Activated CD8-positive, alpha-beta memory T cell treated with anti-CD3 and anti-CD28 coated beads, Interleukin-2, amount 50 U/mL, for 4 hours (primary cell): ENCODE measurements at places on chromosomes 1 and 21.
A peak's percentile ranks its signal among the peaks of the same experiment; 100 is the strongest.

DNA sequence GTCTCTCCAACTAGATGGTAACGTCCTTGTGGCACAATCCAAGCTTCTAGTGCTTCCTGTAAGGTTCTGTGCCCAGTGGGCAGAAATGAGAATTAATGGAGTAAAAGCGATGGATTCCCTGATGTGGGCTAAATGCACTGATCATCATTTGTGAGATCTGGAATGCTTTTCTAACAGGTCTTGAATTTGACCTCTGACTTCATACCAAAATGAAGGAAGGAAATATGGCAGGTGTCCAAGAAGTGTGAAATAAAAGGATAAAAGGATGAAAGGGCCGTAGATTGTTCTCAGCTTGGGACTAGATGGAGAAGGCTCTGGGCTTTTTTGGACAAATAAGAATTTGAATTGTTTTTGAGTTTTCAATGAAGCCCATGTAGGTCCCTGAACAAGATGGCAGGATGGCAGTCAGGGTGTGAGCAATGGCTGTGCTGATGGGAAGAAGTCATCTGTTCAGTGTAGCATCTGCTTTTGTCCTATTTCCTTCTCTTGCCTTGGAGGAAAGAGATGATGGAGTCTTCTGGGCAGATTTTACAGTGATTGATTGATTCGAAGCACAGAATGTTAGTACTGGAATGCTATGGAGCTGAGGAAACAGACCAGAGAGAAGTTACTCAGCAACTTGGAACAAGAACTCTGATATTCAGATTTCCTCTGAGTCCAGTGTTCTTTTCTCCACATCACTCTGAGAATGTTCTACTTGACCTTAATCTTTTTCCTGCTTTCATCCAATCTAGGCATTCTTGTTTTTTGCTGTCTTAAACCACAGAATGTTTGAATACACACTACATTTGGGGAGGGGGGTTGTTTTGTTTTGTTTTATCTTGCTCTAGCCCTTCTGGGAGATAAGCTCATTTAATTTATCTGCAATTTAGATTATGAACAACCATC, 286.0 kb downstream of the HLX start:
- no peak for DNase-seq

GRCh38 chr1:41344708-41345159, 16.5 kb upstream of the FOXO6 start:
- DNase-seq, result no peak

- no peak for DNase-seq
Observed at GRCh38 chr1:160855181-160855981, 7.3 kb downstream of the CD244 start.

GRCh38 chr1:165288350-165289120, 68.0 kb downstream of the LMX1A start:
- DNase-seq, result no peak

- DNase-seq, result no peak
Observed at GRCh38 chr1:204652497-204652896, 33.0 kb downstream of the LRRN2 start.

- no peak for DNase-seq
Observed at GRCh38 chr1:110525249-110525595, 6.2 kb upstream of the KCNA10 start.

DNA sequence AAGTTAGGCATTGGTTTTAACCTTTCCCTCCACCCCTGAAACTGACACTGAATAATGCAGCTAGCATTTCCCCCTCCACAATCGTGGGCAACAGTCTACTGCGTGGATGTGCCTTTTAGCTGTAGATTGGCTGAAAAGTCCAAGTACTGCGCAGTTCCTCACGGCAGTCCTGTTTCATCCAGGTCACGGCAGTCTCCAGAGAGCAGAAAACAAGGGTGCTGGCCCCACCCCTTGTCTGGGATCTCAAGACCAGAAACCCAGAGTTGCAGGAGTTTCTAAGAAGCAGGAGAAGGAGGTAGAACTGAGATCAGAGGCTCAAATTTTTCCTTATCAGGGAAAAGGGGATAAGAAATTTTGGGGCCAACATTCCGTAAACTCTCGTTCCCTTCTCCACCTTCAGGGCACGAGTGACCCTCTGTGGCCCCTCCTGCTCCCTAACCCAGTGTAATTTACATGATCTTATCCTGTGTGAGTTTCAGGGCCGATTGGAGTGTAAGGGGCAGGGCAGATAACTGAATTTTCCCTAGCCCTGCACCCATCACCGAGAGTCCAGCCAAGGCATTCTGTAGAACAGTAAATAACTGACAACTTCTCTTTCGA, 25.9 kb upstream of the PLA2G2C start:
- no peak for DNase-seq

GRCh38 chr1:165877940-165878556, 50.6 kb downstream of the UCK2 start:
- no peak for DNase-seq

GRCh38 chr1:16053781-16054502, 10.4 kb downstream of the CLCNKB start:
- DNase-seq, result no peak

DNA sequence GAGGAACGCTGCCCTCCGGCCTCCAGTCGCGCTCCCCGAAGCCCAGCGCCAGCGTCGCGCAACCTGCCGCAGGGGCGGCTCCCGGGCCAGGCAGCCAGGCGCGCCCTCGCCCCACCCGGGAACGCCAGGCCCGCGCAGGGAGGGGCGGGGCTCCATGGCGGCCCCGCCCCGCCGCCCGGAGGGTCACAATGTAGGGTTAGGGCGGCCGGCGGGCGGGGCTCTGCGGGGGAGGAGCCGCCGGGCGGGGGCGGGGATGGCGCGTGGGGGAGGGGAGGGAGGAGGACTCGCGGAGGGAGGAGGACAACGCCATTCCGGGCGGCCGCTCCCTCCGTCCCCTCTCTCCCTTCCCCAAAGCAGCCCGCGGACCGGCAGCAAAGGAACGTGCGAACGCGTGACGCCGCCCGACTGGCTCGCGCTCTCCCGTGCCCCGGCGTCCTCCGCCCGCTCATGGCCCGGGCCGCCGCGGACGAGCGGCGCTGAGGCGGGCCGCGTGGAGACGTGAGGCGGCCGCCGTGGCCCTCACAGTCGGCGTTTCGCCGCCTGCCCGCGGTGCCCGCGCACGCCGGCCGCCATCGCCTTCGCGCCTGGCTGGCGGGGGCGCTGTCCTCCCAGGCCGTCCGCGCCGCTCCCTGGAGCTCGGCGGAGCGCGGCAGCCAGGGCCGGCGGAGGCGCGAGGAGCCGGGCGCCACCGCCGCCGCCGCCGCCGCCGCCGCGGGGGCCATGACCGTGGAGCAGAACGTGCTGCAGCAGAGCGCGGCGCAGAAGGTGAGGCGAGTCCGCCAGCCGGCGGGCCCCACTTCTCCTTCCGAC, at the start of gene USP25:
Gene USP25 (plus strand): TSS at position 309 of the 810 bp plus-strand sequence. CDS start 412 bp downstream, at position 721.
- peak; percentile 90 for DNase-seq

GRCh38 chr1:118979754-118980575, 8.2 kb downstream of the TBX15 start:
- DNase-seq, result no peak

GRCh38 chr1:244204004-244204403, 152.9 kb downstream of the ZBTB18 start:
- no peak for DNase-seq

- DNase-seq, result no peak
Observed at GRCh38 chr1:46206399-46206798, 3.3 kb downstream of the LURAP1 start.

DNA sequence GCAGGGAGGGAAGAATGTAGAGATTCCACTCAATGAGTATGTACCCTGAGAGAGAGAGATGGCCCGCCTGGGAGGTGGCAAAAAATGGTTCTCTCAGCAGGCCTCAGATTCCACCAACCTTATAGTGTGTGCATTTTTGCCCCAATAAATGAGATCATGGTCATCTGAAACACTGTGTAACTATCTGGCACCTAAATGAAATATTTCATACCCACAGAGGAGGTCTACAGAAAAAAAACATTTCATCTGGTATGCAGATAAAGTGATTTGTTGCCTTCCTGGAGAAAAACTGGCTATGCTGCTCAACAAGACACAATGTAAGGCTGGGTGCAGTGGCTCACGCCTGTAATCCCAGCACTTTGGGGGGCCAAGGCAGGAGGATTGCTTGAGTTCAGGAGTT, 4.9 kb downstream of the TMCO2 start:
- DNase-seq, result no peak

- DNase-seq, result no peak
Observed at GRCh38 chr1:97743129-97743528, 177.7 kb downstream of the DPYD start.

DNA sequence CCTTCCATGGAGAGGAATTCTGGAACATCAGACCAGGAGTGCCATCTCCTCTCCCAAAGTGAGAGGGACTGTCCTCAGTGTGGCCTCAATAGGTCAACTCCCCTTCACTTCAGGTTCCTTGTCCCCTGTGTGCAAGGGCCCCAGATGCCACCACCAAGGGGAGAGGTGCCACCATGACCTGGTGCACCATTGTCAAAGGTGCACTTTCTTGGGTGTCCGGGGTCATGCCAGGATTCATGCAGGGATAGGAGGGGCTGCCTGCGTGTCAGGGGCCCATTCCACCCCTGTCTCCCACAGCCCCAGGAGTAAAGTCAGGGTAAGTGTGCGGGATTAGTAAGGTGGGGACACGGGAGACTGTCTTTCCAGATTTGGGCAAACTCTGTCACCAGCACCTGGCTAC, 21.4 kb upstream of the EPHA2 start:
- no peak for DNase-seq

DNA sequence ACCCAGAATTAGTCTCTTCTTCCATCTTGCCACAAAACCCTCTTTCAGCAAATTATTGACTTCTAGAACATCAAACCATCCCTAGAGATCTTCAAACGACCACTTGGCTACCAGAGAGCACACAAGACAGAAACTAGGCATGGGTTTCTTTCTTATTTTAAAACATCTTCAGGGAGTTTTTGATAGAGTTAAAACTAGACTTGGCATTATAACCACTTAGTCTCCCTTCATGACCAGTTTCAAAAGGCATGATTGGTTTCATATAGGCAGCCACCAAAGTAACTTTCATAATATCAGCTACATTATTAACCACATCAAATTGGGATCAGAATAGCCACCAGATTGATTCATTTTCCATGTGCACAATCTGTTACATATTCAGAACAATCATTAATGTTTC, 368.4 kb upstream of the GREM2 start:
- no peak for DNase-seq

- DNase-seq, result no peak
Observed at GRCh38 chr1:197944485-197944884, 27.3 kb downstream of the LHX9 start.

DNA sequence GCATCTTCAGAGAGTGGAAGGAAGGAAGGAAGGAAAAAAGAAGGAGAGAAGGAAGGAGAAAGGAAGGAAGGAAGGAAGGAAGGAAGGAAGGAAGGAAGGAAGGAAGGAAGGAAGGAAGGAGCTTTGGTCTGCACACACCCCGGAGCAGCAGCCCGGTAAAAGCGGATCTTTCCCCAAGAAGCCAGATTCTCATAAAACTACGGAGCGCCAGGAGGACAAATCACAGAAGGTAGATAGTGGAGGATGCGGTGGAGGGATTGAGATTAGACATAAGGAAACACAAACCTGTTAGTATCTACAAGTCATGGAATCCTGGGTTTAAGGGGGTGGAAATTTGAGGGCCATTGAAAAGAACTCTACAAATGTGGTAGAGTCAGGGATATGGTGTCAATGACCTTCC, 36.7 kb downstream of the PAX7 start:
- DNase-seq, result no peak

GRCh38 chr21:14306126-14306907, 76.6 kb downstream of the HSPA13 start:
- no peak for DNase-seq
